ENCODE measurements at places on chromosomes 7 and 10. TPM values are rescaled to one million over a fixed set of nuclear protein-coding genes. Genes with fewer than 3 reads are reported as not detected.

The CYP2C19 gene
- not detected for total RNA-seq

The HOXA2 gene
- 0.16 TPM for total RNA-seq

The TAS2R4 gene
- 4.5 TPM for total RNA-seq

The OR2A12 gene
- total RNA-seq, result not detected

The SLC16A9 gene
- total RNA-seq, result 0.25 TPM

The PCLO gene
- total RNA-seq, result 0.36 TPM

The OR6V1 gene
- not detected for total RNA-seq

The ARHGEF5 gene
- total RNA-seq, result 3.2 TPM

The DKK1 gene
- total RNA-seq, result 123 TPM

The AZGP1 gene
- not detected for total RNA-seq

The CD36 gene
- total RNA-seq, result 561 TPM

The LOXL4 gene
- total RNA-seq, result 14.3 TPM

The TUBAL3 gene
- total RNA-seq, result not detected

The DEPP1 gene
- 73.8 TPM for total RNA-seq

GRCh38 chr7:22864301-22864700 is 41.7 kb upstream of the TOMM7 start:
- peak; percentile 24 for DNase-seq

DNA sequence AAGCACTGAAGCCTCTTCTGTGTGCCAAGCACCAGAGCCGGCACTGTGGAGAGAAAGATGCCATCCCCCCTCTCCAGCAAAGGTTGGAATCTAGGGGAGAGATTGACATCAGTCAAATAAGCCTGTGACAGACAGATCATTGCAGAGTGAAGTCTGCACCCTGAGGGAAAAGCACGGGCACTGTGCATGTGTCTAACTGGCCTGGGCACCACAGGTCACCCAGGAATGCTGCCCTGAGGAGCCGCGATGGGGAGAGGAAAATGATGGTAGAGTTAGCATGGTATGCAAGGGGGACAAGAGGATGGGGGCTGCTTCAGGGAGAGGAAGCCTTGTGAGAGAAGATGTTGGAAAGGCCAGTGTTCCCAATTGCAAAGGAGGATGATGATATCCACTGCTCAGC is 261.0 kb downstream of the GRID1 start:
- no peak for DNase-seq

- DNase-seq, result no peak
These were observed 17.3 kb upstream of the CSGALNACT2 start for GRCh38 chr10:43120929-43121314.

- DNase-seq, result peak; percentile 20
These were observed 90.3 kb downstream of the BTRC start for GRCh38 chr10:101444058-101444898.

DNA sequence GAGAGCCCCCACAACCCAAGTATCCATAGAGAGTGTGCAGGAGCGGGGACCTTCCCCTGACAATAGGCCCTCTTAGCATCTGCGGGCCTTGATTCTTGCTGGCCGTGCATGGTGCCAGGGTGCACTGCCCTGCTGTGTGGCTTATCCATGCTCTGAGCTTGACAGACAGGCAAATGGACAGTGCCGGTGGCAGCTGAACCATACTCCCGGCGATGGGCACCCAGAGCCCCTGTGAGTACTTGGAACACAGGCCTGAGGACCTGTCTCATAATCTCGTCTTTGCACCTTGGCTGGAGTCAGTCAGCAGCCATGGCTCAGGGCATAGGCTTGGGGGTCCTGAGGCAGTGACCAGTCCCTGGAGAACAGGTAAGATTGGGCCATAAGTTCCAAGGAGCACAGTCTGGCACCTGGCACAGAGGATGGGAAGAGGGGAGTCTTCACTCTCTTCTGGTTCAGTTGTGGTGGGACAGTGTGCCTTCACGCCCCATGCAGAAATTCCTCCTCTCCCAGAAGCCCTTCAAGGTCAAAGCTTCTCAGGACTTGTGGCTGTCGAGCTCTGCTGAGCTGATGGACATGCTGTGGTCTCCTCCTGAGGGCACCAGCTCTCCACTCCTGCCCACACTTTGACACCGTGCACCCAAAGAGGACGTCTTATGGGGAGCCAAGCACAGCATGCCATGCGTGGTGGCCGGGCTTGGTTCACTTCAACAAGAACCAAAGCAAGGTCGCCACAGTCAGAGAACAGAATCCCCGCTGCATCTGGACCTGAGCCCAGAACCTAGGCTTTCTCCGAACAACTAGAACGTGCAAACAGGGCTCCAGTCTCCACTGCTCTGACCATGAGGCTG is 59.4 kb upstream of the CAMK2B start:
- DNase-seq, result no peak

- peak; percentile 61 for DNase-seq
These were observed 18.8 kb upstream of the MET start for GRCh38 chr7:116653204-116653603.

GRCh38 chr7:146255609-146256008 is 139.0 kb downstream of the CNTNAP2 start:
- DNase-seq, result no peak

DNA sequence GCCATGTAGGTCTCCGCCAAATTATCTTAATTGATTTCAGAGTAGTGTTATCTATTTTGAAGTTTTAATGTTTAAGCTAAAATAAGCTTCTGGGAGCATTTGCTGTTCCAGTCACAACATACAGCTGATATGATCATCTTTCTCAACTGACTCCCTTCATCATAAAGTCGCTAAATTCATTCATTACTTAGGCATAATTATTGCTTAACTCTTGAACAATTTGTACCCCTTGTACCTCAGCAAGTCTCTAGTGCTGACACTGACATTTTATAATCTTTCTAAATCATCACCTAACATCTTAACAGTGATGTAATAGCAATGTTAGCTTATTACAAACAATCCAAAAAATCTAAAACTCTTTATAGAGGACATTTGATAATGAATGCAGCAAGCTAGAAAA is 54.3 kb upstream of the WNT16 start:
- DNase-seq, result no peak

DNA sequence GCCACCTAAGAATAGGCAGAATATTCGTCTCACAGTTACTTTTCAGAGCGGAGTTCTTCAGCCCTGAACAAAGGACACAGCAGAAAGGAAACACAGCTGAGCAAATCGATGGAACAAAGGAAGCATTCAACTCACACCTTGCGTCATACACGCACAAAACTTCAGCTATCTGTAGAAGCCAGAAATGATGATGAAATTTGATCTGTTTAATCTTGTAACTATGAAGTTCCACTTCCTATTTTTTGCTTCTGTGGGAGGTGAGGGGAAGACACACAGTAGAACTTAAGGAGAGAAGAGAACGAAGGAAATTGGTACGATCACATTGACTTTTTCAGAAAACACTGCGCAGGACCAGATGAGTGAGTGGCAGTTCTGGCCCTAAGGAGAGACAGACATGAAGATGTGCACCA is 26.2 kb downstream of the FAM171A1 start:
- peak; percentile 51 for DNase-seq

GRCh38 chr10:58026036-58026435 is 241.7 kb downstream of the IPMK start:
- DNase-seq, result no peak

GRCh38 chr7:78179827-78180477 is 381.4 kb downstream of the PHTF2 start:
- DNase-seq, result no peak

DNA sequence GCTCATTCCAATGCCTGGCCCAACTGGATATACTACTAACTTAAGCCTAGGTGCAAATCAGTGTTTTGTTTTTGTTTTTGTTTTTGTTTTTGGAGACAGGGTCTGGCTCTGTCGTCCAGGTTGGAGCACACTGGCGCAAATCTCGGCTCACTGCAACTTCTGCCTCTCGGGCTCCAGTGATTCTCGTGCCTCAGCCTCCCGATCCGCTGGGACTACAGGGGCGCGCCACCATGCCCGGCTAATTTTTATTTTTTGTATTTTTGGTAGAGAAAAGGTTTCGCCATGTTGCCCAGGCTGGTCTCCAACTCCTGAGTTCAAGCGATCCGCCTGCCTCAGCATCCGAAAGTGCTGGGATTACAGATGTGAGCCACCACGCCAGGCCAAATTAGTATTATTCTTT is 1.6 kb downstream of the PPP3CB start:
- no peak for DNase-seq

DNA sequence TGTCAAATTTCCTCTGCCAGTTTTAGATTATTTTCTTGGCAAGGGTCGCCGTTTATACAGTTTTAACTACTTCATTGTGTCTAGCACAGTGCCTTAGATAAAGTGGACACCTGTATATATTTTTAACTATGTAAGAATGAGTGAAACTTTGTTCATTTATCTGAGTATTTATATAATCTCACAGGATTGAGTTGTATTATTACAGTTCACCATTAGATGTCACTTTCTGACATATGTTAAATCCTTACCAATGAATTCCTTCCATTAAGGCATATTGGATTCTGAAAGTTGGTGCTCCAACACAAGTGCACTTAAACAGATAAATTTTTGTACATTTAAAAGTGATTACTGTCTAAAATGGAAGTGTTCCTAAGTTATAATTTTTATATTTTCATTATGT is 43.0 kb downstream of the ZMYND11 start:
- DNase-seq, result peak; percentile 70

- DNase-seq, result no peak
These were observed 440 bp upstream of the TCAF1 start for GRCh38 chr7:143902332-143902899.

DNA sequence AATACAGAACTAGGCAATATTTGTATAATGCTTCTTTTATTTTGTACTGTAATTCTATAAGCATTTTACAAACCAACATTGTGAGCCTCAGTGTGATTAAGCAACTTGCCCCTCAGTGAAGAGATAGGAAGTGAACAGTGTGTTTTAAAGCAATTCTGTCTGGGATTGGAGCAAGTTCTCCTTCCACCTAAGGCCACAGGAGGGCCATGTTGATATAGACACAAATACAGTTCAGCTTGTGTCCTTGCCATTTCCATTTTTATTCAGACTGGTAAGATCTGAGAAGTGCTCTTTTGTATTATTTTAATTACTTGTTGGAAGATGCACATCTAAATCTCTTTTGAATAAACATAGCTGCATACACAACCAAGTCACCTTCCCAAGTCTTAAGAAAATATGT is 416.3 kb upstream of the COBL start:
- DNase-seq, result no peak

- DNase-seq, result no peak
These were observed 138.8 kb downstream of the ADCYAP1R1 start for GRCh38 chr7:31190906-31191305.

GRCh38 chr7:66739477-66739876 is 1.1 kb upstream of the RABGEF1 start:
- no peak for DNase-seq

GRCh38 chr10:63286754-63287264 is 153.7 kb downstream of the NRBF2 start:
- DNase-seq, result no peak

DNA sequence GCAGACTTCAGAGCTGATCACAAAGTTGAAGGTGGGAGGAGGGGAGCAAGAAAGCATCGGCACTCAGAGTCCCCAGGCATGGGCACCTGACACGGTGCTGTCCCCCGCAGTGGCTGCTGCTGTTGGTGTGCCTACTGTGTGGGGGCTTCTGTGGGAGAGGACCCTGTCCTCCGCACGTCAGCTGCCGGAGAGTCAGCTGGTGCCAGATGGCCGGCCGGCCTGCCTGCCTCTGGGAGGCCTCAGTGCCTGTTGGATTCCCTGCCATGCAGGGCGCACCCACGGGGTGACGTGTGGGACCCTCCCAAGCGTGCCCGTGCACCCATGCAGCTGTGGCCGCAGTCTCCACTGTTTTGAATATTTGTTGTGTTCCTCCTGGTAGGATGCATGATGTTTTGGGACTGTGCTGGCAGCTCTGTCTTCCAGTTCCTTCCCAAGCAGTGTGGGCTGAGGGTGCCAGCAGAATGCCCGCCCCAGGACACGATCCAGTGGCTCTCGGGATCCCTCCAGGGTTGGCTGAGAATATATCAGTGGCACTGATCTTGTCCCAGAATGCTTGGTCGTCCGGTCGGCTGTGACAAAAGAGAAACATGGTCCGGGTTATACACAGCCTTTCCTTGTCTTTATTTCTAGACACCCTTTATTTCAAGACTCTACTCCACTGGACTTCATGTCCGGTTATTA is 185.6 kb downstream of the MGMT start:
- DNase-seq, result no peak

DNA sequence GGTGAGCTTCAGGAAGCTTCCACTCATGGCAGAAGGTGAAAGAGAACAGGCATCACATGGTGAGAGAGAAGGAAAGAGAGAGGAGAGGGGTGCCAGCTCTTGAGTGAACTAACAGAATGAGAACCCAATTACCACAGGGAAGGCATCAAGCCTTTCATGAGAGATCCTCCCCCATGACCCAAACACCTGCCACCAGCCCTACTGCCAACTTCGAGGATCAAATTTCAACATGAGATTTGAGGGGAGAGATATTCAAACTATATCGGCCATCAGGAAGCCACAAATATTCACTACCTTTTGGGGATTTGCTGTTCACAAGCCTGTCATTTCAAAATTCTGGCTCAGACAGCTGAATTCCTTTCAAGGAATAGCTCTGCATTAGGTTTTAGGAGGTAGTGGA is 39.9 kb upstream of the SMNDC1 start:
- DNase-seq, result no peak

DNA sequence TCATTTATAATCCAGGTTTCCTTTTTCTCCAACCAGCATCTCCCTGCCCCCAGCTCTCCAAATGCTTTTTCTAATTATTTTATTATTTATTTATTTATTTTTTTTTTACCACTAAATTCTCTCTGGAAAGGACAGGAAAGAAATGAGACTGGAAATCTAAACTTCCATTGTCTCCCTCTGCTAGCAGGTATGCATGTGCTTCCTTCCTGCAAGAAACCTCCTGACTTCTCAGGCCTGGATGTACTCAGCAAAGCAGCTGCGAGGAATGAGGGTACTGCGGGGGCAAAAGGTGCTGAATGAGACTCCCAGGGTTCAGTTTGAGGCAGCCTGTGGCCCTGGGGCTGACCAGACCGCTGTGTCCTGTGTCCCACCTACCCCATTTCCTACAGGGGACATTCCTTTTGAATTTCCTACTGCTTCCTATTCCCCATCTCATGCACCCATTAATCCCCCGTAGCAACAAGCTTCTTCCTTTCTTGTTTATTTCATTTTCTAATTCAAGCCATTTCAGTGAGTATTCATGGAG is 324.6 kb upstream of the IGFBP3 start:
- DNase-seq, result no peak

DNA sequence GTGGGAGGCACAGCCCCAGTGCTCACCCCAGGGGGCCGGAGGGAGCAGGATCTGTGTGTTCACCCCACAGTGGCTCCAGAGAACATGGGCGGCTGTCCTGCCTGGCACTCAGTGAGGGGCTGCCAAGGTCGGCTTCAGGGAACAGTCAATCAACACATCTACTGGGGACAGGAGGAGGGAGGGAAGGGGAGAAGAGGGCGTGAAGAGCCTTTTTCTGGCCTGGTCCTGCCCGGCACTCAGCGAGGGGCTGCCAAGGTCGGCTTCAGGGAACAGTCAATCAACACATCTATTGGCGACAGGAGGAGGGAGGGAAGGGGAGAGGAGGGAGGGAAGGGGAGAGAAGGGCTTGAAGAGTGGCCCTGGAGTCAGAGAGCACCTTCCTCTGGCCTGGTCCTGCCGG is 184.9 kb downstream of the ADARB2 start:
- no peak for DNase-seq

All from fibroblast of the aortic adventitia (primary cell).